Progenitor cell of endocrine pancreas (in vitro differentiated cells): ENCODE measurements at places on chromosomes 5 and 9. TPM values are rescaled to one million over a fixed set of nuclear protein-coding genes. Genes with fewer than 3 reads are reported as not detected.

DNA sequence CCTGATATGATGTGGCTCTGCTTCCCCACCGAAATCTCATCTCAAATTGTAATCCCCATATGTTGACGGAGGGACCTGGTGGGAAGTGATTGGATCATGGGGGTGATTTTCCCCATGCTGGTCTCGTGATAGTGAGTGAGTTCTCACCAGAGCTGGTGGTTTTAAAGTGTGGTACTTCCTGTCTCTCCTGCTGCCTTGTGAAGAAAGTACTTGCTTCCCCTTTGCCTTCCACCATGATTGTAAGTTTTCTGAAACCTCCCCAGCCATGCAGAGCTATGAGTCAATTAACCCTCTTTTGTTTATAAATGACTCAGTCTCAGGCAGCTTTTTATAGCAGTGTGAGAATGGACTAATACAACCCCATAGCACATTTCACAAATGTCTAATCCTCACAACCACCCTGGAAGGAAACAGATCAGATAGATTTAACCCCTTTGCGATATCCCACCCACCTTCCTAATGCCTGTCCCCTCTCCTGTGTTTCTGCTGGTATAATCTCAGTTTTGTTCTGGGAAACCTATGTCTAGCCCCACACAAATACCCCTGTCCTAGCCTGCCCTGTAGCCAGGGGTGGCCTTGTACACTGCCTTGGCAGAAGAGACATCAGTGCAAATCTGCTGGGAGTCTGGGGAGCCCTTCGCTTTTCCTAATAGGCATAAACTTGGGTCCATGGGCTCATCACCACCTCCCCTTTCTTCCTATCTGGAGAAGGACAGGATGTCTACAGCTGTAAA is 157.0 kb upstream of the RAI14 start:
- H3K27ac ChIP-seq, result no peak overlapping the region
- H3K4me1 ChIP-seq, result peaks cover 26% of the 10 kb centered on the region
- H3K27me3 ChIP-seq, result peaks cover 13% of the 10 kb centered on the region
- no peak for DNase-seq
- no peak overlapping the region for H3K4me3 ChIP-seq
- H3K36me3 ChIP-seq, result peaks cover 1% of the 10 kb centered on the region

GRCh38 chr5:88923623-88924329 is 40.8 kb upstream of the MEF2C start:
- no peak overlapping the region for H3K4me3 ChIP-seq
- peaks cover 7% of the 10 kb centered on the region for H3K4me1 ChIP-seq
- no peak overlapping the region for H3K27ac ChIP-seq
- no peak for DNase-seq
- H3K36me3 ChIP-seq, result no peaks in the 10 kb centered on the region

DNA sequence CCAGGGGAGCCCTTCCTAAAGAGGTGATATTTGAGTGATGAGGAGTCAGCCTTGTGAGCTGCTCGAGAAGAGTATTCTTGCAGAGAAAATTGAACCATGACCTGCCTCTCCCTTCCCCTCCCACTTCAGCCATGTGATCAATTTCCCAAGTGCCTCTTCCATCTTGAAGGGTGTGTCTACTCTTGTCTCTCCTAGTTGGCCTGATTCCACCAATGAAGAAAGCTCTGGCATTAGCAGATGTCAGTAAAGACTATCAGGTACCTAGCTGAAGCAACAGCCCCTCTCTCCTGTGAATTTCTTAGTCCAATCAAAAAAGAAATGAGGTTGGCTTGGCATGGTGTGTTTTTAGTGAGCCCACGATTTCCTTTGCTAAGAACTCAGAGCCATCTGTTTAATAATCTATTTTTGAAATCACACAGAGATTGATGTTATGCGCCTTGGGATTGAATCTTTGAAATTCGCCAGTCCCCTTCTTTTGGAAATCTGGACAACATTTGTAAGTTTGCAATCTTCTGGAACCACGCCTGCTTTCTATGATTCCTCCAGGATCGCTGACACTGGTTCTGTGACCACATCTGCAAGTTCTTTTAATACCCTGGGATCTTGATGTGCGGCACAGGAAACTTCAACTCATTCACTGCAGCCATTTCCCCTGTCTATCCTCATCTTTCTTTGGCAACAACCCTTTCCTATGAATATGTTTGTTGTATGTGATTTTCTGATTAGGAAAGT is 404.6 kb downstream of the DMRT2 start:
- peaks cover 20% of the 10 kb centered on the region for H3K4me1 ChIP-seq
- DNase-seq, result no peak
- H3K27ac ChIP-seq, result peak overlapping the region; percentile 43
- H3K4me3 ChIP-seq, result no peak overlapping the region
- H3K27me3 ChIP-seq, result no peaks in the 10 kb centered on the region

GRCh38 chr5:154197801-154198491 is 7.4 kb downstream of the GALNT10 start:
- H3K4me1 ChIP-seq, result peaks cover 25% of the 10 kb centered on the region
- no peak overlapping the region for H3K27ac ChIP-seq
- no peak overlapping the region for H3K4me3 ChIP-seq
- no peak for DNase-seq

Gene TAS2R1
- total RNA-seq, result 0.22 TPM in 1 of 2 replicates, not detected in the other

Gene SHISAL2B
- 0.51 TPM in 1 of 2 replicates, not detected in the other for total RNA-seq

Gene BSPRY
- 18.8 and 19.7 TPM in 2 replicates for total RNA-seq

Gene SPATA31D4
- not detected in 2 replicates for total RNA-seq
